ENCODE measurements at places on chromosomes 3 and 15.
A peak's percentile ranks its signal among the peaks of the same experiment; 100 is the strongest.

DNA sequence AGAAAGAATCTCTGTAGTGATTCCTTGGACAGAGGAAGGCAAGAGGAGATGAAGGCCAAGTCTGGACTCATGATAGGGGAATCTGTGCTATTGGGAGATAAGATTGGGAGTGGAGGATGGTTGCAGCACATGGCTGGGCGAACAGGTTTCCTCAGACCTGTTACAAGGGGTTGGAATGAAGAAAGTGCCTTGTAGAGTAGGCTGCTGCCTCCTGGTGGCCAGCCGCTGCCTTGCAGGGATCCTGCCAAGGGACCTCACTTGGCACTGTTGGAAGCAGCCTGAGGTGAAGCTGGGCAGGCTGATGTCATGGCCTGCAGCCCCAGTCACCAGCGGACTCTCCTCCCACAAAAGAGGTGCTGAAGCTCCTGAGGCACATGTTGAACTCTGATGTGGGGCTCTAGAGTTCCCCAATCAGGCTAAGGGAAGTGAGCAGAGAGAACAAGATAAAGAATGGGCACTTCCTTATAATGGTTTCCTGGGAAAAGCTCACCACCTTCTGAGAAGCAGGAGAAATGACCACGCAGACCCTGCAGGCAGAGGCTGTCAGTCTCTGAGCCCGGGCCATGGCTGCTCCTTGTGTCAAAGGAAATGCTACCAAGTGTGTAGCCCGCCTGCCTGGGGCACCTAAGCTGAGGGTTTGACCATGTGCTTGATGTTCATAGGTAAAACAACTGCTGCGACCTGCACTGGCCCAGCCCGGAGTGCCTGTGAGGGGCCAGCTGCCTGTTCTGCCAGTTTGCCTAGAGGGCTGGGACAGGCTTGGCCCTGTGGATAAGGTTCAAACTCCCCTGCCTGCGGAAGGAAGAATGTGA is 1.6 kb upstream of the TEX264 start:
- peak; percentile 79 for DNase-seq

- DNase-seq, result no peak
Measured at GRCh38 chr15:89167267-89168176, 53.9 kb downstream of the RLBP1 start.

DNA sequence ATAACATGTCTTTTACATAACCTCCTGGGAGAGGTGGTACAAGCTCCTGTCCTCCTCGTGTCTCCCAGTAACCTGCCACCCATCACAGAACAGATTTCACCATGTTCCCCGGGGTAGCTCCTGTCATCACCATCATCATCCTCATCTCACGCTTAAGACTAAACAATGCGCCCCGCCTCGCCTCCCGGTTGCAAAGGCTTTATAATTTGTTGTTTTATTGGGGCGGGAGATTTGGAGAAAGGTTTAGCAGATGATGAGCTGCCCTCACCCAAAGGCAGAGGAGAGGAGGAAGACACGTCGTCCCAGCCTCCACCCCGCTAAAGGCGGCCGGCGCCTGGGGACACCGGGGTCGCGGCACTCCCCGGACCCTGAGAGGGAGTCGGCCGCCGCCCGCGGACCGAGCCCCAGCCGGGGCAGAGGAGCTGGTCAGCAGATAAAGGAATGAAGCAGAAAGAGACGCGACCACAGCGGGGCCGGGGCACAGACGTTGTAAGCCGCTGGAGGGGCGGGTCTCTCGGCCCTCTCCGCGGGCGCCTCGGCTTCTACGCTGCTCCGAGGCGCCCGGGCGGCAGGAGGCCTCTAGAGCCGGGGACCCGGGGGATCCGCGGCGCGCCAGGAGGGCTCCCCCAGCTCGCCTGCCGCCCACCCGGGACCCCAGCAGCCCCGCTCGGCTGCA is 589 bp downstream of the HERC1 start:
- DNase-seq, result peak; percentile 23

DNA sequence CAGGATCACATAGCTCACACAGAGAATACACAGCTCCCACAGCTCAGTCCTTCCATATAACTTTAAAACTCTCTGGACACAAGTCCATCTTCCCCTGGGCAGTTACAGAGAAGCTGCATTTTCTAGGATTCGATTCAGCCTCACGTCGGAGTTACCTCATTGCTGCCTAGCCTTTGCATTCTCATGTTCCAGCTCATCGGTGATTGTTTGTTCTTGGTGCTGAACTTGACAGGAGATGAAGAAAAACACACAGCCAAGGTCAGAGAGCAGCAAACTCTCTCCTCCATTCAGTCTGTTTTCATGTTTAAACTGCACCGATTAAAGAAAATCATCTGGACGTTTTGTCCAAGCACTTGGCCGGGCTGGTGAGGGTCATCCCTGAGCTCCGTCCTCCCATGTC is 375.5 kb upstream of the CFAP20DC start:
- DNase-seq, result no peak

GRCh38 chr3:100982710-100983109 is 10.5 kb downstream of the ABI3BP start:
- no peak for DNase-seq

- DNase-seq, result no peak
Measured at GRCh38 chr3:108528459-108529252, 18.3 kb upstream of the MYH15 start.

- no peak for DNase-seq
Measured at GRCh38 chr15:83871808-83872559, 218.1 kb downstream of the ADAMTSL3 start.

DNA sequence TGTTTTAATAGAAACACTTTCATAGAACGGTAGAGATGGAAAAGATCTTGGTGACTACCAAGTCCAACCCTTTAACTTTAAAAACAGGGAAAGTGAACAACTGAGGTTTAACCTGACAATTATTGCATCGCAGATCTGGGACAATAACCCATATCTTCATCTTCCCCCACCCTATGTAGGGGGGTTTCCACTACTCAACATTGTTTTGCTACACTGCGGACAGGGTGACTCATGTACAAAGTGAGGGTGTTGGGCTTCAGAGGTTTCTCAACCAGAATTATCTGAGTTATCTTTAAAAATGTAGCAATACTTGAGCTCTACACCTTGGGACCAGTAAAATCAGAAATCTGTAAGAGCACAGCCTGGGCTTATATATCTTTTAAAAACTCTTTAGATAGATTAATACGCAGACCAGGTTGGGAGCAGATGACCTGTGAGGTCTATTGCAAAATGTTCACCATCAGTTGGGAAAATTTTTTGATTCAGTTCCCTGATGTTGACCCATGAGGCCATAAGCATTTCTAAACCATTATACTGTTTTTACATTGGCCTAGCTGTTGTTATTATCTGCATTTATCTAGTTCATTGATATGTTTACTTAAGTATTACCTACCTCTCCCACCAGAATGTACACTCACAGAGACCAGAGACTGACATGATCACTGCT is 103.6 kb upstream of the ICE2 start:
- DNase-seq, result no peak

DNA sequence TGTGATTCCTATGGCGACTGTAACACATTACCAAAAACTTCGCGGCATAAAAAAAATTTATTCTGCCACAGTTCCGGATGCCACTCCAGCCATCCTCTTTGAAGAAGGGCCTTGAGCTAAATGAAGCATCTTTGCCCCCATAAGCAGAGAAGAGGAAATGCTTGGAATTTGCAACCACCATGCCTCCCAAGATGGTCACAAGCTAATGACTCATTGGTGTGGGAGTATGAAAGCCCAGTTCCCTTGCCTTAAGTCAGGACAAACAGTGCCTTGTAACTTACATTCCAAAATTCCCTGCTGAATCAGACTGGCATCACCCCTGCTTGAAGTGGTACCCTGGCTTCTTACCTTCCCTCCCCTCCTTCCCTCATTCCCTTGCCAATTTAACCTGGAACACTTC is 1077.4 kb downstream of the EPHA3 start:
- no peak for DNase-seq

DNA sequence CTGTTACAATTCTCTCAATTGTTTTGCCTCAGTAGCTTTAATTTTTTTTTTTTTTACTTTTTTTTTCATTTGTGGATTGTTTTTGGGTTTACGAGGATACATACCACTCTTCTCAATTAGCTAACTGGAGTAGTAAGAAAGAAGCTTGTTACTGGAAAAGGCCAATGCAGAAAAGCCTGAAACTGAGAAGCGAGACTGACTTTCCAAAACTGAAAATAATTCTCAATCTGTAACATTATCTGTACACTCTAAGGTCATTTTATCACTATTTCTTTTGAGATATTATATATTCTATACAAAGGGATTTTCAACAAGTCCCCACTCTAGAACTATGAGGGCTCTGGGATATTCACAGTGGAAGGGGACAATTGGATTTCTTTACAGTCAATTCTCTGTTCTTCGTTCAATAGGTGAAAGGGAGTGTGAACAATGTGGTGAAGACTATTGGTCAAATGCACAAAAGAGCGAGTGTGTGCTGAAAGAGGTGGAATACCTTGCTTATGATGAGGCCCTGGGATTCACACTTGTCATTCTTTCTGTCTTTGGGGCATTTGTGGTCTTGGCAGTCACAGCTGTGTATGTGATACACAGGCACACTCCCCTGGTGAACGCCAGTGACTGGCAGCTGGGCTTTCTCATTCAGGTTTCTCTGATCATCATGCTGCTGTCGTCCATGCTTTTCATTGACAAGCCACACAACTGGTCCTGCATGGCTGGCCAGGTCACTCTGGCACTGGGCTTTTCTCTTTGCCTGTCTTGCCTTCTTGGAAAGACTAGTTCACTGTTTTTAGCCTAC is 83.9 kb upstream of the KCNAB1 start:
- no peak for DNase-seq

DNA sequence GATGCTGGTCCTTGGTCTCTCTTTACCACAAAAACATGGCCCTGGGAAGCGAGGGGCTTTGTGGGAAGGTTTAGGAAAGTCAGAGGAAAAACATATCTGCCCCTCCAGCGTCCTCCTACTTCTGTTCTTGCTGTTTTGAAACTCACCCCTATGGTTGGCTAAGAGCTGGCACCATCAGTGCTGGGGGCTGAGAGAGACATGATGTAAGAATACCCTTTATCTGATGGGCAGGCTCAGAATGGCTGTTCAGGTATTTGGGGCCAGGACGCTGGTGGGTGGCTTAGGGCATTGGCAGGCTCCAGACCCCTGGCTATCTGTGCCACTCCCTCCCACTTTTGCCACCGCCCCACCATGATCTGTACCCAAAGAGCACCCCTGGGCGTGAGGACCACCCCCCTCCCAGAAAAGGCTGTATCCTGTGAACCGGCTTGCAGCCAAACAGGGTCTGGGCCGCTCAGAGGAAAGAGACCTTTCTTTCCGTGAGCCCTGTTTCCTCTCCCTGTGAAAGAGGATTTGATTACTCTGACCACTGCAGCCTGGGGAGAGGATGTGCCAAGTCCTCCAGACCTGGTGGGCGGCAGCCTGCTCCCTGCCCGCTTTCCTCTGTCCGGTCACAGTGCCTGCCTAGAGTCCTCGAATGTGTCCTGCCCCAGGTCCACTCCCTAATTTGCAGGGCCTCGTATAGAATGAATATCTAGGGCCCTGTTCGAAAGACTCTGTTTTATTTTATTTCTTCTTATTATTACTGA is 61.3 kb upstream of the SLC6A6 start:
- DNase-seq, result no peak

DNA sequence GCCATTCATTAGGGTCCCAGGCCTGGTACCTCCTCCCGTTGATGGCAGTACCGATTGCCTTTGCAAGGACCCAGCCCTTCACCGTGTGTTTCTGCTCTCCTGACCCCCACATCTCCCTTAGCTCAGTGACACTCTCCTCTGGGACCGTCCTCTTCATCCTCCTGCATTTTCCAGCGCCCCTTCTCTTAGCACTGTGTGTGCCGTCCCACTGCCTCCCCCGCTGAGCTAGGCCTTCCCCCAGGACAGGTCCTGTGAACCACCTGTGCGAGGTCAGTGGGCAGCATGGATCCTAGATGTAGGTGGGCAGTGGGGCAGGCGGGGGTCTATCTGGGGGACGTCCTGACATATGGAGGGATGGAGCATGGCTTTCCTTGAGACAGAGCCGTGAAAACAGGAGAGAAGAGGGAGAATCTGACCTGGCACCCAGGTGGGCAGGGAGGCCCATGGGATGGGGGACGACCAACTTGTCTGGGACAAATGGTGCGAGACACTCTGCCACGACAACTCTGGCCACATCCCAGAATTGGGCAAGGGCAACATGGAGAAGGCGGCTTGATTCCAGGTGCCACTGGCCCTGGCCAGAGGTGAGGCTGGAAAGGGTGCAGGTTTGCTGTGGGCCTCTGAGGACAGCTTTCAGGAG is 87.7 kb upstream of the ALDH1L1 start:
- no peak for DNase-seq

DNA sequence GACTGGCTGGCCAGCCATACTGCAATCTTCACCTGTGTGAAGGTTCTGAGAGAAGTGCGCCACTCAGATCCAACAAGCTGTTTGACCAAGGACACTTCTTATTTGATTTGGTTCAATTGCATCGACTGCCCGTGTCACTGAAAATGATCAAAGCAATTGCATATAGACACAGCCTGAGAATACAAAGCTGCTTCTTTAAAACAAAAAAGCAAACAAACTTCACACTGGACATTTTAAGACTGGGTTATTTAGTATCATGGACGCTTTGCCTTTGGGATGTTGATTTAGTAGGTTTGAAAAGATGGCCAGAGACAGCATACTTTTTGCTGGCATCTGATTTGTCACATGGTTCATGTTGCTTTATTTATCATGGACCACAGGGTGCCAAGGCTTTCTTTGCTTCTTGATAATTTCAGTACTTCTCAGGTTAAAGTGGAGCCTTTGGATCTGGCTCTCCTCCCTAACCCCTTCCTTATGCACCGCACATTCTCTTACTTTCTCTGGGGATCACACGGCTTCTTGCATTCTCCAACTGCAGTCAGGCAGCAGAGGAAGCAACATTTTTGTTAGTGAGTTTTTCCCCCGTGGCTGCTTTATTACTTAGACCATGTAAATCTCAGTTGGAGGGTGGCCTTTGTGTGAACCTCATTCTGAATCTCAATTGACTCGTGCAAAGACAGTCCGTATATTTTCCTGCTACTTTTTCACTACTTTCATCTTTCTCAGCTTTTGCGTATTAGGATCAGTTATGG is 151.0 kb downstream of the CD47 start:
- DNase-seq, result no peak

DNA sequence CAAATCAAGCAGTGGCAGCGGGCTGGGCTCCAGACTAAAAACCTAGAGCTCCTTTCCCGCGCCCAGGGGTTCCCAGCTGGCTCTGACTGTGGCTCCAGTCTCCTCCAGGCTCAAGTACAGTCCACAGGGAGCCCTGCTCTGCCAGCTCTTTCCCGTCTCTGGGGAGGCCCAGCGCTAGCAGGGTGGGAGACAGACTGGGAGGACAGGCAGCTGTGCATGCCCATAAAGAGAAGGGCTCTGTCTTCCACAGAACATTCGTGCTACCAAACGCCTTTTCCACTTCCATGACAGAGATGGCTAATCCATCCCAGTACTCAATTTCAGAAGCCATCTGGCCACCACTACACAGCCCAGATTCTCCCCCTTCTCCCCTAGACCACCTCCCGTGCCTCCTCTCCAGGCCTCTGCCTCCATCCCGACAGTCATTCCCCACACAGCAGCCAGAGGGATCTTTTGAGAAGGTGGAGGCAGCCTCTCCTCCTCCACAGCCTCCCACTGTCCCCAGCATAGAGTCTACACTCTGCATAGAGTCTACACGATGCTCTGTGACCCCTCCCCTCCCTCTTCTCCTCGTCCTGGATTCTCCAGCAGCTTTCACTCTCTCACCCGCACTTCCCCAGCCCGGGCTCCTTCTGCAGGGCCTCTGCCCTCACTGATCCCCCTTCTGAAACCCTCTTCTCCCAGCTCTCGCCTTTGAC is 6.8 kb upstream of the DUSP7 start:
- DNase-seq, result no peak

Measured in activated CD4-positive, CD25-positive, alpha-beta regulatory T cell (primary cell).